ENCODE measurements at places on chromosomes 3 and 15.

GRCh38 chr3:4953119-4953518, 26.1 kb upstream of the BHLHE40 start:
- no peak for DNase-seq

- DNase-seq: no peak
Measured at GRCh38 chr3:189718215-189718614, 87.0 kb downstream of the TP63 start.

DNA sequence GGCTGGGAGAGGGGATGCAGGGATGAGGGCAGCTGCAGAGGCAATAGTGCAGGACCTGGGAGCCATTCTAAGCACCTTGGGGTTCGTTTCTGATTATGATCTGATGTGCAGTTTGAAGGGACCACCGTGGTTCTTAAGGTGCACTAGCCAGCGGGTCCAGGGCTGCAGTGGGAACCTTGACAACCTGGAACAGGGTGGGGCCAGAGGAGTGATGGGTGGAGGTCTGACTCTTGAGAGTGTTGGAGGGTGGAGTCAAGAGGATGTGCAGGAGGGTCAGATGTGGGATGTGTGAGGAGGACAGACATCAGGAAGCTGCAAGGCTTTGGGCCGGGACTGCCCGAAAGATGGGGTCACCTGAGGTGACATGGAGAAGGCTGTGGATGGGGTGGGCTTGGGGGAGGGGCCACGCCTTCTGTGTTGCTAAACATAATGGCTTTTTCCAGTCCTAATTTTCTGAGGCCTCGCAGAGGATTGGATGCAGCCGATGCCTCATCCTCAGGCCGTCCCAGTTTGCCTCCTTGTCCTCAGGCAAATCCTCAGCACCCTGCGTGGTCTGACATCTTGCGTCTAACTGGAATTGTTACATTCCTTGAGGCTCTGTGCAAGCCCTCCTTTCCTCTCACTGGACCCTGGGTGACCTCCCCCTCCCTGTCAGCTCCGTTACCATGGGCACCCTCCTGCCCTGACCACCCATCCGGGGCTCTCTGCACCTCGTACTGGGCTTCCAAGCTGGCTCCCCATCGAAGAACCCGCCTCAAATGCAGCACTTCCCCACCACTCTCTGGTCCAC, 61.4 kb upstream of the TRPM1 start:
- no peak for DNase-seq

DNA sequence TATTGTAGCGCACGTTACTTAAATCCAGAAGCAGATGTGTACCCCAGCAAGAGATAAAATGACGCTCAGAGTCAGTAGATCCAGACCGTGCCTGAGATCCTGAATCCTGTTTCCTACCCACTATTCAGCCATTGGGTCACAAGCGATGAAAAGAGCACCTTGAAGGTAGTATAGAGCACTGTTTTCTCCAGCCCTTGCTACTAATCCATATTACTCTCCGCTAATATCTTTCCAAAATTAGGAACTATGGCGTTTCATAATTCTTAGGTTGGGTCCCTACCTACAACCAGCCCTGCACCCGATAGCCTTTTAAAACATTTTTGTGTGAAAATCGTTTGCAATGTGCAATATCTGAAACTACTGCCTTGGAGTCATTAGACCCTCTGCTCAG, 596 bp downstream of the BTD start:
- no peak for DNase-seq

GRCh38 chr15:65384505-65384894, 6.7 kb upstream of the IGDCC3 start:
- DNase-seq: no peak

DNA sequence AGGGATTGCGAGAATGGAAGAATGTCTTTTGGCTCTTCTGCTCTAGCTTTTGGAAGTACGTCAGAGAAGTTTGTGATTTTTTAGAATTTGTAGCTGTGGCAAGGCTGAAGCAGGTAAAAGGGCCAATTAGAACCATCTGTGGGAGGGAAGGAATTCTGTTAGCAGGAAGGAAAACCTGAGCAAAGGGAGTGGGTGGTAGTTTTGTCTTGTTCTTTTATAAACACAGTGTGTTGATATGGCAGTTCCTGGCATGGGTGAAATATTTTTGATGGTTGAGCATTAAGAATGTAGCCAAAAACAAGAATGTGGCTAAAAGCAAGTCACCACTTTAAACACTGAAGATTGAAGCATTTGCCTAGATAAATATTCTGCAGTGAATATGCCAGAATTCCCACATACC, 23.8 kb downstream of the DAG1 start:
- DNase-seq: no peak

DNA sequence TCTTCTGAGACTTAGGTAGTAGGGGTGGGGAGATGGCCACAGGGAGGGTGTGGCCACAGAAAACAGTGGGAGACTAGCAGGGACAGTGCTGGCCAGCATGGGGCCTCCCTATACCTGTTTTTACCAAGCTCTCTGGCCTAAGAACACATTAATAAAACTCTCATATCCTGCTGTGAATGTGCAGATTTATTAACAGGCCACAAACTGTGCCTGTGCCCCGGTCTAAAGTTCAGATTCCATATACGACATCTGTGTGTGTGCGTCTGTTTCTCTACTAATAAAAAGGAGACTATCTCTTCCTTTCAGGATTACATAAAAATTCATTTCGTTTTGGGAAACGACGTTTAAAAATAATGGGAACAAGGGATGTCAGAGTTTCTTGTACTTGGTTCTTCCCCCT, 92.8 kb upstream of the ADAMTS17 start:
- no peak for DNase-seq

GRCh38 chr3:71006810-71007785, 576.4 kb downstream of the FOXP1 start:
- peak; percentile 15 for DNase-seq

DNA sequence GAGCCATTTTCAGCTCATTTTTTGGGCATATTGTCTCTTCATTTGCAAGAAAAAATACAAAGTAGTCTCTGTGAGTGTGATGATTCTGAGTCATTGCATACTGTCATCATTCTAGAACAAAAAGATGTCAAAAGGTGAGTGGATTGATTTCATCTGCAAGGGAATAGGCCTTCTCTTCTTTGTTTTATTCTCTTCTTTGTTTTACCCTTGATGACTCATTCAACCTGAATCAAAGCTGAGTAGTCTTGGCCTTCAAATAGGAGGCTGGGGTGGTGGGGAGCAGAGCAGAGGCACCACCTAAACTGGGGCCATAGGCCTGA, 25.4 kb downstream of the CYP19A1 start:
- DNase-seq: no peak

- no peak for DNase-seq
Measured at GRCh38 chr15:81491414-81492096, 117.5 kb upstream of the TMC3 start.

DNA sequence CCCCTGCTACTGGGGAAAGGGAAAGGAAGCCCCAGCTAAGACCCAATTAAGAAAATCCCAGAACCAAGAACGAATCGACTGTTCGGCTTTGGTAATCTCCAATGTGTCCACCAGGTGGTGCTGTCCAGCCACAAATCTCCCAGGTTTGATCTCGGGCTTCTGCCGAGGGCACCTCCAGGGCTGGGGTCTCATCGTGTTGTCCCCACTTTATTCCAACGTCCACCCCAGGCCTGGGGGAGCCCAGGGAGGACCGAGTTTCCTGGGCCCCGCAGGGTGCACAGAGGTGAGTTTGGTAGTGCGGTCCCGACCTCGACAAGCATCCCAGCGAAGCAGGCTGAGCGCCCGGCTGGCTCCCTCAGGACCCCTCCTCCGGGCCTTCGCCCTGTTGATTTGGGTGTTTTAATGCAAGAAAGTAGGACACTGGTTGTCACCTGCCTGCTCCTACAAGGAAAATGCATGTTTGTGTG, 185.1 kb downstream of the GOLGA6L6 start:
- DNase-seq: peak; percentile 83

GRCh38 chr3:45677033-45677446, 12.2 kb upstream of the SACM1L start:
- DNase-seq: peak; percentile 43

- peak; percentile 17 for DNase-seq
Measured at GRCh38 chr3:120244834-120245225, 40.2 kb downstream of the GPR156 start.

DNA sequence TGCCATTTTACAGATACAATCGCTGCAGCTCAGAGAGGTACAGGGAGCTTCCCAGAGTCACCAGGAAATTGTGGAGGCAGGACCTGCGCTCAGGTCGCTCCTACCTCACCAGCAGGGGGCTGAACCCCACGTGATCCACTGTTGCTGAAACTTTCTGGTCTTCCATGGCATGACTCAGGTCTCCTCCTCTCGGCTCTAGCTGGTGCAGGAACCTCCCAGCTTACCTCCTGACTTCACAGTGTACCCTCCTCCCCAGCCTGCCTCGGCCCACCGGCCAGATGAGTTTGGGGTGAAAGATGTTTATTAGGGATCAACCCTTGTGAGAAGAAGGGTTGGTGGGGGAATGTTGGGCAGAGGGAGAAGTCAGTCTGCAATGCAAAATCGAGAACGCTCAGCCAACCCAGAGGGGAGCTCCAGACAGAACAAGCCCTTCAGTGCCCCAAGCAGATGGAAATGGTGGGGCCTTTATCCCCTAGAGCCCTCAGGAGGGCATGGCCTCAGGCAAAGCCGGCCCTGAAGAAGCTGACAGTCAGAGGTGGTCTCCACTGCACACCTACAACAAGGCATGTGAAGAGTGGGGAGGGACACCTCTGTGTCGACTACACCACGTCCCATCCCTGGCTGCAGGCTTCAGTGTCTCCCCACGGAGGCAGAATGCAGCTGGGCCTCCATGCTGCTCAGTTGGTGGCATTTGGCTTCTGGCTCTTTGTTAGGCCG, 118.6 kb upstream of the PRR20G start:
- no peak for DNase-seq

DNA sequence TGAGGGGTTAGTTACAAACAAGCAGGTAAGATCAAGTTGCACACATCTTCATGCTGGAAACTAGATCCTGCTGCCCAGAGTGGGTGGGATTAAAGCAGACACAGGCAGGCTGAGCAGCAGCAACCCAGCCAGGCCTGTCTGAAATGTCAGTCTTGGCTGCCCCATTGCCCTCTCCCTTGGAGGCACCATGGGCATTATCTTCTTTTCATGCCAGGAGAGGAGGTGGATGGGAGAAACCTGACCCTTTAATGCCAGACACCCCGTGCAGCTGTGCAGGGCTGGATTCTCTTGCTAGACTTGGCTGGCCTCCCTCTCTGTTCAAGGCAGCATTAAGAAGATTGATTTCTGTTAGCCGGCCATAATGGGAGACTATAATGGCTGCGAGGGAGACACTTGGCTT, 23.0 kb upstream of the EPHB1 start:
- DNase-seq: no peak

DNA sequence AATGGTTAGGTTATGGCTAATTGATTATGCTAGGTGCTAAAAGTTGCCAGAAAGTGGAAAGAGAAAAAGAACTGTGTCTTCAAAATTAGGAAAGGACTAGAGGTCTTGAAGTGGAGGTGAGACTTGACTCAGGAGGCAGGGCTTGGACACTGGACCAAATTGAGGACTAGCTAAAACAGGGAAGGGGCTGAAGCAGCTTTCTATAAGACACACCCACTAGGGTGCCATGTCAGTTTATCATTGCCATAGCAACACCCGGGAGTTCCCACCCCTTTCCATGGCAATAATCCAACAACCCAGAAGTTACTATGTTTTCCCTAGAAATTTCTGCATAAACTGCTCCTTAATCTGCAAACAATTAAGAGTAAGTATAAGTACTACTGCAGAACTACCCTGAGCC, 42.9 kb upstream of the MITF start:
- DNase-seq: no peak

DNA sequence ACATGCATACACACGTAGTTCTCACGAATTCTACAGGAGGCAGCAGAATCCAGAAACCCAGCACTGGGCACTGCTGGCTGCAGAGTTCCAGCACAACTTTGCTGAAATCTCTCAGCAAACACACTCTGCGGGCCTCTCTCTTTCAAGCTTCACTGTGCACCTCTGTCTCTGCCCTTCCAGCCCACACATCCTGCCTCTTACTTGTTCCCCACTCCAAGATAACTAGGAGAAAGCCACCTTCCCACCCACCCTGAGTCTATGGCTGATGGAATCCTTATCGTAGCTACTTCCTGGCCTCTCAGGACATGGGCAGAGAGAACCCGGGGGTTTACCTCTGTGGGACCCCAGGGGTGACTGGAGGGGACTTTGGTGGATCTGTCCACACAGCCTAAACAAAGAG, 11.9 kb downstream of the ANP32A start:
- no peak for DNase-seq

DNA sequence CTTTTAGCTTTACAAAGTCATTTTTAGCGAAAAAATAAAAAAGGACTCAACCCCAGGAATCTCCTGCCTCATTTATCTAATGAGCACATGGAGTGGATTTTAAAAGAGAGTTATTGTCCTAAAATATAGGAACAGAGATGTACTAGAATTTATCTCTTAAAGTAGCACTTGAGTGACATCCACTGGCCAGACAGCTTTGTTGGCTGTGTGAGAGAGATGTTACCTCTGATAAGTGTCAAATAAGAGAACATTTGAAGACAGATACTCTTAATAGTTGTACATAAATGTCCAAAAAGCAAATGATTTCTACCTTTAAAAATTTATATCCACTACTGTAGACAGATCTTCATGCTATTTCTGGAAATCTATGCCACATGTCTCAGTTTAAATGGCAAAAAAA, 12.3 kb upstream of the MFSD1 start:
- peak; percentile 60 for DNase-seq

DNA sequence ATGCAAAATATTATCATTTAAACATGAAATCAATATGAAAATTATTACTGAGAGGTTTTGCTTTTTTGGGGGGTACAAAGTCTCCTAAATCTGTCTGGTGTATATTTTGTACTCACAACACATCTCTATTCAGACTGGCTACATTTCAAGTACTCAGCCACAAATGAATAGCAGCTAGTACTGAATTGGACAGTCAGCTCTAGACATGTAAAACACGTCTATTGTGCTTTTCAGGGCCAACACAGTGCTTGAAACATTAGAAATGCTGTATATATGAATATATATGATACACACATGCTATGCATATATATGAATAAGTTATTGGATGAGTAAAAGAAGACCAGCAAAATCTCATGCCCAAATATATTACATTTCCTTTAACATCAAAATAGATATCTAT, 103.8 kb upstream of the CFAP20DC start:
- DNase-seq: no peak

DNA sequence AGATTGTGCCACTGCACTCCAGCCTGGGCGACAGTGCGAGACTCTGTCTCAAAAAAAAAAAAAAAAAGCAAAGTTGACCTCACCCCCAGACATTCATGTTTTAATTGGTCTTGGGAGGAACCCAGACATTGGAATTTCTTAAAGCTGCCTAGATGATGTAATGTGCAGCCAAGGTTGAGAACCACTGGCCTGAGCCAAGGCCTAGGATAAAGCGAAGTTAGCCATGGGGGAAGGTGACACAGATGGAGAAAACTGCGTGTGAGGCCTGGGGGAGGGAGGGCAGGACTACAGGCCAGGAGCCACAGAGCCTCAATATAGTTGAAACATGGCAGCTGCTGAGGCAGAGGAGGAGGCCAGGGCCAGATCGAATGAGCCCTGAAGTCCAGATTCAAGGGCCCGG, 21.0 kb downstream of the GLB1 start:
- DNase-seq: no peak
